ENCODE measurements at places on chromosomes 1 and 21.

DNA sequence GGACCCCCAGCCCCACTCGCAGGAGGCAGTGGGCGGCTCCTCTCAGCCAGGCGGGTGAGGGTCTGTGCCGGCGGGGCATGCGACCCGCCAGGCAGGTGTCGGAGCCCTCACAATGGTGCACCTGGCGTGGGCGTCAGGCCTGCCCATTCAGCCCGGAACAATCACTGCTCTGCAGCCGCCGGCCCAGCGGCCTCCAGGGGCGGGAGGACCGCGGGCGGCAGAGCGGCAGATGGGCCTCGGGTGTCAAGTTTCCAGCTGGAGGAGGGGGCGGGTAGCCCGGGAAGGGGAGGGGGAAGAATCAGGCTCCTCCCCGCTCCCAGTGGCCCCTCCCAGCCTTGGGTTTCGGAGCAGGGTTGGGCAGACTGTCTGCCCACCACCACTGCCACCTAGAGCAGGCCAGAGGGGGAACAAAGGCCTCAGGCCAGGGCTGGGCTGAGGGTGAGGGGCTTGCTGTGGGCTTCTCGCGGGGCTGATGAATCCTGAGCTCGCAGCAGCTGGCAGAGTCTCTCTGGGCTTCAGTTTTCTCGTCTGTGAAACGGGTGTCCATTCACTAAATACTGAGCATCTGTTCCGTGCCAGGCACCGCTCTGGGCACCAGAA lies 39.5 kb upstream of the CASZ1 start:
- DNase-seq, result no peak

DNA sequence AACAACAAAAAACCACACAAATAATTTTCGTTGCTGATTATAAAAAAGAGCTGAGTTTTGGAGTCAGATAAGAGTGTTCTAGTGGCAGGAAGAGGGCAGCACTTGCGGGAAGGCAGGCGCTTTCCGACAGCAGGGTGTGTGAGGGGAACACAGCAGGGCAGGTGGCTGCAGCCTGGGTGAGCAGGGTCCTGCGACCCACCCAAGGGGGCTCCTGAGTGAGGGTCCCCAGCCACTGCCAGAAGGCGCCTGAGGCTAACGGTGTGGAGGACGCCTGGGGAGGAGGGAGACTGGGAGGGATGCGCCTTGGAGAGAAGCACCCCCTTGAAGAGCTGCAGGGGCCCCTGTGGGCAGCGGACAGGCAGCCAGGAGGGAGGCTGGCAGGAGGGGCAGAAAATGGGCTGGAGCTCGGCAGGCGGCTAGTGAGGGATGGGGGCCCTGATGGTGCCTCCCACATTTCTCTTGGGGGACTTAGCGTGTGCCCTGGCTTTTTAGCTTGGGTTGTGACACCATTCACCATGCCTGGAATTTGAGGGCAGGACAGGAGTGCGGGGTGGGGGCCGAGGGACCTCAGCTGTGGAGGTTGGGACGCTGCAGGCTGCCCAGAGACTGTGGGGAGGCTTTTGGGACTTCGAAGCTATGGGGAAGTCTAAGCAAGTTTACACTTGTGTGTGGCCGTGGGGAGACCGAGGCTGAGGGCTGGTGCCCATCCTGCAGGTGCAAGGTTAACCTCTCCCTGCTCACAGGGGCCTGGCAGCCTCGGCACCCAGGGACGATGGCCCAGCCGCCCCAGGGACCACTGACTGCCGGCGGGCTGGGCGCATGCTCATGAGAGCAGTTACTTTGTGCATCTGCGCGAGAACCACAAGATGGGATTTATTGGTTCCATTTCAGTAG lies 111.4 kb downstream of the SIK1 start:
- DNase-seq, result no peak

DNA sequence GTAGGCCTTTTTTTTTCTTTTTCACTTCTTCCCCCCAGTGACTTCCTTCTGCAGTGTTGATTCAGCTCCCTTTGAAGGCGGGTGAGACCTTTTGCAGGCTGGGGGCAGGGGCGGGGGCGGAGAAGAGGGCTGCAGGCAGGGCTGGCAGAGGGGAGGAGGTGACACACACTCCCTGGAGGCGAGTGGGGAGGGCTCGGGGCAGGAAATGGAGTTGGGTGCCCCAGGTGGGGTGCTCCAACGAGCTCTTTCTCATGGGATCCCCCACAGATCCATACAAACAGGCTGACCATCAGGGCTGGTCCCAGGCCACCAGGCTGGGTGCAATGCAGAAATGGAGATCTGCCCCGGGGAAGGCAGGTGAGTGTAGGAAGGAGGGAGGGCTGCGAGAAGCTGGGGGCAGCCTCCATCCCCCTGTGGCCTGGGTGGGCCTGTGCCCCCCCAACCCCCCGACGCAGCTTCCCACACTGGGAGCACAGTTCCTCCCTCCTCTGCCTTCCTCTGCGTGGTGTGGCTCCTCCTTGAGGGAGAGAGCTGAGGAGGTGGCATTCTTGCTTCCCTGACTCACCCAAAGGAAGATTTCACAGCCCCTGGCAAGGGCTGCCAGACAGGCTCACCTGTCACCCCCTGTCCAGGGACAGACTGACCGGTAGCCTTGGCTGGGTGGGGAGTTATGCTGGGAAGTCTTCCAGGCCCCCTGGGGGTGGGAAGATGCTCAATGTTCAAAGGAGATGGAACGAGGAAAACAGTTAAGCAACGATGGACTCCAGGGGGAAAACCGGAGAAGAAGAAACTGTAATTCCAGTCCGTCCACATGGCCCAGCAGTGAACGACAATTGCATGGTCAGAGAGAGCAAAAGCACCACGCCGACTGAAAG lies 7.1 kb upstream of the ITGB2 start:
- peak; percentile 96 for DNase-seq

DNA sequence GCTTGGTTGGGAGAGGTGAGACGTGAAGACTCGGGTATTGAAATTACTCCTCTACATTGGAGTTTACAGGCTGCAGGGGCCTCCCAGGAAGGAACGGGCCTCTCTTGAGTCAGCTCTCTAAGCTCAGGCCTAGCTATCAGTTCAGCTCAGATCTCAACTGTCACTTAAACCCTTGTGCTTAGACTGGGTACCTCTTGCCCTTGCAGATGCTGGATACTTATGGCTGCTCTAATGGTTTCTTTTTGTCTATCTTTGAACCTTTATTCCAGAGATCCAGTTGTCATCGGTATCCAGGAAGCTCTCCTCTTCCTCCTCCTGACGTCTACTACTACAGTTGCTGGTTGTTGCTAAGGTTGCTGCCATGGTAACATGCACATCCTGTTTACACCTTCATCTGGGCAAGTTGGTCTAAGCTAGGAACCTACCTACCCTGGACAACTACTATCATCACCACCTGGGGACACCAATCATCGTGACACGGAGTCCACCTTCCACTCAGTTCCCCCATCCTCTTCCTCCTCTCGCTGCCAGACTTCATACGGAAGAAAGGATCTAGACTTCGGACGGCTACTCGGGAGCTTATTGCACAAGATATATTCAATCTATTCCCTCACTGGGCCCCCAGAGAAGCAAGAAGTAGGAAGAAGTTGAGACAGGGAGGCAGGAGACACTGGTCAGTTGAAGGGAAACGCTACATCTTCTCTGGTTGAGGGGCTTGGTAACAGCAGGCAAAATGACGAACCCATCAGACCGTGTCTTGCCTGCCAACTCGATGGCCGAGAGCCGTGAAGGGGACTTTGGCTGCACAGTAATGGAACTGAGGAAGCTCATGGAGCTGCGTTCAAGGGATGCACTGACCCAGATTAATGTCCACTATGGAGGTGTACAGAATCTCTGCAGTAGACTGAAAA lies 56.1 kb downstream of the ATP2B4 start:
- DNase-seq, result no peak

DNA sequence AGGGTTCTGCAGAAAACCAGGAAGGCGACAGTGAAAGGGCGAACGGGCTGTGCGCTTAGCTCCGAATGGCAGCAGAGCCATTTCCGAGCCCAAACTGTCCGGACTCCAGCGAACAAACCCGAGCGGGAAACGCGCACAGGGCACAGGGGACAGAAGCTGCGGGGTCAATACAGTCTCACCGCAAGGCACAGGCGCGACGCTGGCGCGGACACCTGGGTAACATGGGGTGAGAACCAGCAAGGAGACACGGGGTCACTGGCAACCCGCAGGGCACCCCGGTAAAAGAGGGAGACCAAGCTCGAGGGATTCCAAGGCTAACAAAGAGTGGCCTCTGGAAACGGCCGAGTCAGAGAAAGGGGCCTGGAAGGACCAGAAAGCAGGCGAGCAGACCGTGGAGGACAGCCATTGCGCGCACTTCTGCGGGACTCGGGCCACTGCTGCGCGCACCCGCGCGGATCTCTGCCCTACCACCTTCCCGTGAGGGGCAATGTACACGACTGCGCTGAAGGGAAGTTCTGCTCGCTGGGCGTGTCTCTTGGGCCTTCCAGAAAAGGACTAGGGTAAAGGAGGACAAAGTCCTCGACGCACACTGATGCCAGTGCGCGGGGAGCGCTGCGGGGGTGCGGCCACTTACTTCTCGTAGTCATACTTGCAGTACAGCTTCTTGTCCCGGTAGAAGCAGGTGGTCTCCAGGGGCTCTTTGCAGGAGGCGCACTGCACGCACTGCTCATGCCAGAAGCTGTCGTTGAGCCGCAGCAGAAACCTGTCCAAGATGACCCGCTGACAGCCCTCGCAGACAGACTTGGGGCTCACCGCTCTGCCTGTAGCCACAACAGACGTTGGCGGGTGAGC lies 3.8 kb downstream of the LMX1A start:
- DNase-seq, result no peak

DNA sequence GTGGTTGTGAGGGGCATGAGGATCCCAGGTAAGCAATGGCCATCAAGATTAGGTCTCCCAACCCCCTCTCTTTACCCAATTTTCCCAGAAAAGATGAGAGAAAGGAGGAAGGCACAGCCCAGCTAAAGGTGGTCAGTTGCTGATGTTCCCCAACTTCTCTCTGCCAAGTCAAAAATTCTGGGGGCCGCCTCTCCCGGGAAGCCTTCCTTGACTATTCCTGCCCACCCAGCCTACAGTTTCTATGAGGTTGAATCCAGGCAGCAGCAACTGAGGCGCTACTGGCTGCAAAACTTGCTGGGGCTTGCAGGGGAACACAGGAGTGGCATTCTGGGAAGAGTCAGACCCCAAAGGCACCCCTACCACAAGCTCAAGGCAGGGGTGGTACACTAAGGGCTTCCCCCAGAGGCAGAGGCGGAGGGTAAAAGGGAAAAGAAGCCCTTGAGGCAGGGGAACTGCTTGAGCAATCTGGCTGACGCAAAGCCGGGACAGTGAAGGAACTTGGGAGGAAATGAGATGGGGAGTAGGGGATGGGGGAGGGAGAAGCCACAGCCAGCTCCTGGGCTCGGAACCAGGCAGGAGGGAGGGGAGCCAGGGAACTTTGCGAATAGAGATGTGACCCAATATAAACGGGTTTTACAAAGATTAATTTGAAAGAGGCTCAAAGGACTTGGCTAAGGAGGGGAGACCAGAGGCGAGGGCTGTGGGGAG lies 31.2 kb downstream of the SDC3 start:
- no peak for DNase-seq

GRCh38 chr1:67916140-67916886 lies 83.0 kb upstream of the GNG12 start:
- no peak for DNase-seq

- no peak for DNase-seq
Measured at GRCh38 chr21:41290106-41290799, 26.3 kb upstream of the FAM3B start.

GRCh38 chr21:34801519-34802132 lies 132.8 kb downstream of the CLIC6 start:
- DNase-seq, result no peak

GRCh38 chr1:40575336-40575735 lies 43.9 kb downstream of the ZNF684 start:
- no peak for DNase-seq

DNA sequence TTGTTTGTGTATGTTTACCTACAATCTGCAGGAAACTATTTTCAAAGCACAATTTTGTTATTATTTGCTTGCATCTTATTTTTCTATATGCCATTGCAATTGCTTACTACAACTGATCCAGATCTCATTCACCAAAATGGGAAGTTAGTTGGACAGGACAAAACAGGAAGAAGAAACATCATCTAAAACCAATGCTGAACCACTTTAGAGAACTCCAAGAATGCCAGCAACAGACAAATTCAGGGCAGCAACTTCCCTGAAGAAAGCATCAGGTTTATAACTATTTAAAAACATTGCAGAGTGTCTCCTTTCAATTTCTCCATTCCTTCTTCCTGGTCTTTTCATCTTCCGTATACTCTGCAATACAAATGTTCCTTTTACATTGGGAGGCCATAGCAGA lies 82.4 kb upstream of the SMYD2 start:
- DNase-seq, result no peak

GRCh38 chr1:172781513-172782140 lies 122.7 kb downstream of the FASLG start:
- DNase-seq, result no peak

- no peak for DNase-seq
Measured at GRCh38 chr1:225539575-225539974, 111.7 kb upstream of the LBR start.

DNA sequence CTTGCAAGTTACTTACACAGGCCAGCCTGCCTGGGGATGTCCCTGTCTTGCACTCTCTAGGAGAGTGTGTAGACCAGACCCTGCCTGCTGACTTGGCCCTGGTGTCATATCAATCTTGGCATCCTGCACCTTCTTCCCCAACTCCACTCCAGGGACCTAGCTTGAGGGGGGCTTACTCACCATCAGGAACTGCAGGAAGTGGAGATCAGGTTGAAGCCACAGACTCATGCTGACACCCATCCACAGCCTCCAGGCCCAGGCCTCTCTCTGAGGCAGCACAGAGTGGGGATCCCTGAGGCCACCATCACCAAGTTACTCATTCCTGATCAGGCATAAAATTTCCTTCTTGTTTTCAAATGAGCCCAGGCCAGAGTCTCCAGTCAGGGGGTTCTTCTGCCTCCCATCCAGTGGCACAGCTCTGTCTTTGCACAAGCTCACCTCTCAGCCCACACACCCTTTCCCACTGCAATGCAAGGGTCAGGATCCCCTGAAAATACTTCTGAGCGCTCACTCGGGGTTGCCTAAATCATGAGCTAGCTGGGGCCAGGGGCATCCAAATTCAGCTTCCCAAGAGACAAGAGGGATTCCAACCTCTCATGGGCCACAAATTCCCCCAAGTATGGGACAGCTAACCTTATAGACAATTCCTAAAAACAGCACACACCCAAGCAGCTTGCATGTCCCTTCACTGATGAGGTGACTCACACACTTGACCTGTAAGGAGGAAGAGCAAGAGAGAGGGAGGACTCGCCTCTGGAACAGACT lies 33.5 kb downstream of the CSMD2 start:
- DNase-seq, result no peak

DNA sequence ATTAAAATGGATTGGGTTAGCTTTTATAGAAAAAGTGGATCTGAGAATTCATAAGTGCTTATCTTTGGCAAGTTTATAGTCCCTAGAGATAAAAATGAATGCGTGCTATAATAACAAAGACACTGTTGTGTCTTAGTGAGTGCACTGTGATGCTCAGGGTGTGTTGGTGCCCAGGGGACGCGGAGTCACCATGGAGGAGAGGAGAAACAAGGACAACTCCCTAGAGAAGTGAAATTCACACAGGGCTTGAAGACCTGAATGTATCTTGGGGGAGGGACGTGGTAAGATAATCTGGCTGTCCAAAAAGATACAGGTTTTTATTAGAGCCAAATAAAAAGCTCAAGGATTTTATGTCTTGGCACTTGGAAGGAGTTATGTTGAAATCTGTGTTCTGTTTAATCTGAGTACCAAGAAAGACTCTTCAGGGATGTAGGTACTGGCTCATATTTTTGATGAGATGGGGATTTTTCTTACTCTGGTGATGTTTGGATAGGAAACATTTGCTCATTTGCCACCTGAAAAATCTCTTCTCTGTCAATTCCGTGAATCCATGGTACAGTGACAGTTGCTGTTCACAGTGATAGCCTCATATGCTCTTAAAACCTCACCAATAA lies 9.6 kb downstream of the SMYD2 start:
- no peak for DNase-seq

All from spleen (tissue), 13 donors.